NCI-H2171 treated with DMSO at 0.1 percent for 48 hours (cell line): ENCODE measurements at places on chromosomes 2 and 18.

DNA sequence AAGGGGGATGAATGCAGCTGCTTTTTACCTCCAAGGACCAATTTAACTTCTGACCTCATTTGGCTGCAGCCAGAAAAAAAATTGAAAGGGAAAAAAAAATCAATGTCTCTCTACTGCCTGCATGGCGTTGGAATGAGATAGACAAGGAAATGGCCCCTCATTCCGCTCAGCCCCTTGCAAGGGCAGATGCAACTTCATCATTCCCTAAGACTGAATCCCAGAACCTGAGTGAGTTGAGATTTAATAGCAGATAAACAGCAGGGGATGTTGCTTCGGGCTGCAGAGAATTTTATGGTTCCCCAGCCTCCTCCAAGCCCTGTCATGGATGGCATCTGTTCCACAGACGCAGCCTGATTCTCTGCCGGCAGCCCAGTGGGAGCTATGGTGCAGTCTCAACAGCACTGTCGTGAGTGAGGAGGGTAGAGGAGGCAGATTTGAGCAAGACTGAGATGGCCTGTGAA lies 49.0 kb downstream of the CAPN13 start:
- no peak for DNase-seq

- DNase-seq = no peak
Observed at GRCh38 chr18:9682572-9682971, 25.5 kb upstream of the RAB31 start.

DNA sequence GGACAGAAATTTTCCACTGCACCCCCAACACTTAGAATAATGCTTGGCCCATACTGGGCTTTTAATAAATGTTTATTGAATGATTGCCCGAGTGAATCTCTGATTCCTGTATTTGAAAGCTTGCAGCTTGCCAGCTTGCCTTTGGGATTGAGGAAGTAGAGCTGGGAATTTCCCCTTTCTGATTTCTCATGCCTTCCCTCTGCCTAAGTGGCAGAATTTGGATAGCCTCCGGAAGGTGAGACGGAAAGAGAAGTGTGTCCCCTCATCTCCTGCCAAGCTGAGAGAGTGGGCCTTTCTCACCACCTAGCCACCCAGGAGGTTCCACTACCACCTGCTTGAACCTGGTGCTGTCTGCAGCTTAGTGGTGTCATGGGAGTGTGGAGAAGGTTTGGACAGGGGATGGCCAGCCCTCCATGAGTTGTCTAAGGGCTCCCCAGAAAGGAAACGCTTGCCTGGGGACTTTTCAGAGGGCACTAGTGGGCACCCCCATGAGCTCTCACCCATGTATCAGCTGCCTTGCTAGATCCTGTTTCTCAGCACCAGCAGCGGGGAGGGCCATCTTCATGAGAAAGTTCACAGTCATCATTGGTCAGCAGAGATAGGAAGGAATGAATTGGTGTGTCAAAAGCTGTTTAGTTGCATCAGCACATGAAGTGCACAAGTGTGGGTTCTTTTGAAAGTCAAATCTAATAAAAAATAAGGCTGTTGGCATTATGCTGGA lies 8.6 kb upstream of the NCOA1 start:
- DNase-seq = no peak

DNA sequence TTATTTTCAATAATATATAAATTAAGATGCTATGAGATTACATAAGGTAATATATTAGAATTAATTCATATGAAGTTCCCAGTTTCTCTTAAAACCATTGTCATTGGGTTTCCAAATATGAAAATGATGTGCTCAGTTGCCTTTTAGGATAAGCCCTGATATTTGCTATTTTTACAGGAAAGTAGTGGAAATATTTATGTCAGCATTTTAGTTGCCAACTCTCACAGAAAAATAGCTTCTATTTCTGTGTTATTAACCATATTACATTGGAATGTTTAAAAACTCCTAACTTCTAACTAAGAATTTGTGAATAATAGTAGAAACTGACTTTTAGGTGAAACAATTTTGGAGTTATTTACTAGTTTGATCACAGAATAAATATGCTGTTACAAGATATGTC lies 74.0 kb downstream of the TMX3 start:
- DNase-seq = no peak

- no peak for DNase-seq
Observed at GRCh38 chr2:59390581-59390980, 1149.5 kb upstream of the FANCL start.

GRCh38 chr2:40283111-40283909 lies 168.6 kb downstream of the SLC8A1 start:
- DNase-seq = no peak

DNA sequence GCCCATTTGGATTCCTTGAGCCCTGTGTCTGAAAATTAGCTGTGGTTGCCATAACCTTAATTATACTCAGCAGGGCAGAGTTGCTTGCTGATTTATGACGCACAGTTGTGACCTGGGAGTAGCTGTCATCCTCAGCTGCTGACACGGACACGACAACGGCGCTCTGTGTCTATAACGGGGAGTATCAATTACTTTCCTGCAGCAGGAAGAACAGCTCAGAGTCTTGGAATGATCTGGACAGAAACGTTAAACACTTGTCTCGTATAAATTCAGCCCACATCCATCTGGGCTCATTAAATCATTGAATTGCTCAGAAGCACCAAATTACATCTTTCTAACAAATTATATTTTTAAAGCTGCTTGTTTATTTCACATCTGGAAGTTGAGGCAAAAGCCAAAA lies 116.3 kb downstream of the SEPTIN10 start:
- DNase-seq = peak; percentile 69

GRCh38 chr2:6652251-6652650 lies 213.5 kb downstream of the CMPK2 start:
- no peak for DNase-seq

- no peak for DNase-seq
Observed at GRCh38 chr2:149418065-149418464, 87.7 kb downstream of the LYPD6 start.

DNA sequence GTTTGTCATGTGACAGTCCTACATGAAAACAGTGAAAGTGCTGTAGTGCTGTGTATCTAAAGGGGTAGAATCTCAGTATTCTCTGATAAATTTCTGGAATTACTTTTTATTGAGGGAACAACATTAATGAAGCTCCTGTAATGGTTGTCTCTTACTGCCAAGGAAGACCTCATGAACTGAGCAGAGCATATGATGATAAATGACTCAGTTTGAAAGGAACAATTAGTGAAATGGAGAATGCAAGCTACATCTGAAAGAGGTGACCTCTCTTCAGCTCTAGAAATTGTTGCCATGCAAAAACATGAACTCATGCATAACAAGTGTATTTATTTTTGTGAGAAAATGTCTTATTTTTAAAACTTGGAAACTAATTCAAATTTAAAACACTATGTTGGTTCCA lies 93.6 kb downstream of the SCN9A start:
- no peak for DNase-seq

DNA sequence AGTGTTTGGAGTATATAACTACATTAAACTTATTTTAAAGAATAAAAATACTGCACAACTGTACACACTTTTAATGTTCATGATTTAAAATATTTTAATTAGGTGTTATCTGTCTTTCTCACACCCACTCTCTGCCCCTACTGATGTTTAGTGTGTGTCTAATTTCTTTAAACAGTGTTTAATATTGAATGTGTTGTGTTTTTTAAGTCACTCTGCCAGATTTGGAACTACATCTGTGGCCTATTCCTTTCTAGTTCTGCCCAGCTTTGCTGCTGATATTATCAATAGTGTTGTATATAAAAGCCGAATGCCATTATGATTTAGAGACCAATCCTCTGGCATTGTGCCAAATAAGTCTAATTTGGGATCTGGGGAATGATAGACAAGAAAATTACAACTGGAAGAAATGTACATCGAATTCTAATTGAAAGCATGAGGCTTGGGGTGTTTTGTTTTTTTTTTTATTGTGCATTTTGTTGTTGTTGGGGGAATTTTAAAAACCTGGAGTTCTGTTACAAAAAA lies 398.0 kb downstream of the CPS1 start:
- DNase-seq = no peak

DNA sequence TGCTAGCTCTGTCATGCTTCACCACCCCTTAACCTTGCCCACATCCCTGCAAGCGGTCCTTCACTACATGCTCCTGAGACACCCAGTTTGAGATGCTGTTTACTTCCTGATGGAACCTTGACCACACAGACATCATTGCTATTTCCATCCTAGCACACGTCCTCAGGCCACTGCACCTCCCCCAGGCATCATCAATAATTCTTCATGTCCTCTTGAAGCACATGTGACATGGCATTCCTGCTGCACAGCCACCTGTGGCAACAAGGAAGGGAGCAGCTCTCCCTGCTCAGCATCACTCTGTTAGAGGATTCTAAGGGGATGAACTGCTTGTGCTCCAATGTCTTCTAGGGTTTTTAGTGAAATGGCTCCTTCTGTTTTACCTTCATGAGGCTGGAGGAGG lies 26.1 kb upstream of the ST3GAL5 start:
- DNase-seq = no peak

GRCh38 chr18:62997076-62997475 lies 281.7 kb downstream of the PHLPP1 start:
- no peak for DNase-seq

GRCh38 chr2:180203972-180204371 lies 196.9 kb upstream of the CWC22 start:
- no peak for DNase-seq

GRCh38 chr2:147500819-147501395 lies 343.9 kb upstream of the ACVR2A start:
- no peak for DNase-seq

- no peak for DNase-seq
Observed at GRCh38 chr2:223046470-223047040, 5.4 kb upstream of the KCNE4 start.

- no peak for DNase-seq
Observed at GRCh38 chr2:26008851-26009566, 24.9 kb upstream of the RAB10 start.
